AG04449 (cell line): ENCODE measurements at places on chromosomes 16 and 17.
A peak's percentile ranks its signal among the peaks of the same experiment; 100 is the strongest.

- no peak for DNase-seq
Observed at GRCh38 chr17:2048805-2049204, 6.1 kb upstream of the HIC1 start.

DNA sequence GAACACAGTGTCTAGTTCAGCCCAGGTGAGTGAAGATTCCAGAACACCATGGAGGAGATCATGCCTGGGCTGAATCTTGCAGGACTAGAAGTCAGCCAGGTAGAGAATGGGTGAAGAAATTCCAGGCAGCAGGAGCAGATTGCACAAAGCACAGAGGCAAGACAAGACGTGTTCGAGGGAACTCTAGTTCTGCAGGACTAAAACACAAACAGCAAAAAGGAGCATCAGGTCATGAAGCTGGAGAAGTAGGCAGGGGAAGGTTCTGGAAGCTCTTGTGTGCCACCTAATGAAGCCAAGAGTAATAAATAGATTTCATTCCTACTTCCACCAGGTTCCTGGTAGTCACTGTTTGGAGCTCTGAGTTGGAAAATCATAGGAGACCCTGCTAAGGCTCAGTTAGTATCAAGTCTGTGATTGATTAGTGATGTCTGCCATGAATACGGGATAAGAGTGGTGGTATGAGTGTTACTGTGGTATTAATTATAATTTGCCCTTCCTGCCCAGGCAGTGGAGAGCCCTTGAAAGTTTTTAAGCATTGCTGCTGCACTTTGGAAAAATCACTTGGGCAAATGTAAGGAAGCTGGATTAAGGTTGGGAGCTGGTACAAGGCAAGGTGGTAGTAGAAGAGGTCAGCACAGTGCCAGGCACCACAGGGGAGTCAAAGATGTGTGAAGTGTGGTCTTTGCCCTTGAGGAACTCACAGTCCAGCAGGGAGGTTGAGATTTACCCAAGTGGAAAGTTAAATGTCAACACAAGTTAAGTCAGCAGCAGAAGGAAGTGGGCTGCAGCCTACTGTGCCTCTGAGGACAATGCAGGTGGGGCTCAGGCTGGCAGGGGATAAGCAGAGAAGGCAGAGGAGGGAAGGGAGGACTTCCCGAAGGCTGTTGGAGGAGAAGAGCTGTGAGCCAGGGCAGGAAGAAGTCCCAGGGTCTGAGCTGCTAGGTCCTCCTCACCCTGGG is 13.5 kb upstream of the FOXN1 start:
- DNase-seq, result no peak

DNA sequence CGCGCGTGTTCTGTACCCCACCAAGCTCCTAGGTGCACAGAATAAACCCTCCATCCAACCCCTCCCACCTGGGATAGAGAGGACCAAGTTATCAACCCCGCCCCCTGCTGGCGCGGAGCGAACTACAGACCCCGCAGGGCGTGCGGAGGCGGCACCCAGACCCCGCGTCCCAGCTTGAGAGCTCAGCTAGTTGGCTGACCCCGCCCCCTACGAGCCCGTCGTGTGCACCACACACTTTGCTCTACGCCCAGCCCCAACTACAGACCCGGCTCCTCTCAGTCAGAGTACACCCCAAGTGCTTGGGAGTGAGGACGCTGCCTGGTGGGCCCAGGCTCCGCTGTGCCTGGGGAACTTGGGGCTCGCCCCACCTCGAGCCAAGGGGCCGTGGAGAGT is 1.5 kb downstream of the GRIN2A start:
- DNase-seq, result no peak

GRCh38 chr16:17633181-17633951 is 162.6 kb upstream of the XYLT1 start:
- DNase-seq, result no peak

GRCh38 chr16:81324808-81325207 is 10.0 kb downstream of the GAN start:
- DNase-seq, result no peak

DNA sequence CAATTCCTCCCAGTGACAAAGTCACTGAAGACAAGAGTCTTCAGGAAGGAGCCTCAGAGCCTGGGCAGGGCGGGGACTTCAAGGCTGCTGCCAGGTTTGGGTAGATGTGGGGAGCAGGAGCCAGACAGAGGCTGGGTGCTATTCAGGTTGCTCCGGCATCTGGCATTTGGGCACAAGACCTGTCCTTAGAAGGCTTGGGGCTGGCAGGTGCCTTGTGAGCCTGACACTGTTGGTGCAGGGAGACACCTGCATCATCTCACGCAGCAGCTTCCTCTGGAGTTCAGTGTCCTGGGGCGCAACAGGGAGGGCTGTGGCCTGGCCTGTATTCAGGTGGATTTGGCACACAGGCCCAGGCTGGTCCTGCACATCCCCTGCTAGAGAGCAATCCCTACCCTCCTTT is 65.0 kb downstream of the MPRIP start:
- DNase-seq, result no peak

DNA sequence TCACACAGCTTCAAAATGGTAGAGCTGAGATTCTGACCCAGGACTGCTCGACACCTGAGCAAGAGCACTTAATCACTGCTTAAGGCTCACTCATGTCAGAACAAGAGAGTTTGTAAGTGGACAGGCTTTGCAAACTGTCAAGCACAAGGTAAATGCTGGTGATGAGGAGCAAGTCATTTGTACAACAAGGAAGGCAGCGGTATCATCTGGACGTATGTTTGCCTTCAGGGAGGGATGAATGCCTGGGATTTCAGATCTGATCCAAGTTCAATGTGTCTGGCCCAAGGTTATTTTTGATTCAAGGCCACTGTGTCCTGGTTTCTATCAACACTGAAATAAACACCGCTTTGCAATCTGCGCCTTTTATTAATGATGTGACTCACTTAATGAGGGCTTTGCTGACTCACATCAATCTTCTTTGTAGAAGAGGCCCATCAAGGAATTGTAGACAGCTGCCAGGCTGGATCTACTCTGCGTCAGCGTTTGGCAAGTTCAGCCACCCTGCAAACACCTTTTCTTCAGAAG is 174.4 kb upstream of the HS3ST3A1 start:
- DNase-seq, result no peak

DNA sequence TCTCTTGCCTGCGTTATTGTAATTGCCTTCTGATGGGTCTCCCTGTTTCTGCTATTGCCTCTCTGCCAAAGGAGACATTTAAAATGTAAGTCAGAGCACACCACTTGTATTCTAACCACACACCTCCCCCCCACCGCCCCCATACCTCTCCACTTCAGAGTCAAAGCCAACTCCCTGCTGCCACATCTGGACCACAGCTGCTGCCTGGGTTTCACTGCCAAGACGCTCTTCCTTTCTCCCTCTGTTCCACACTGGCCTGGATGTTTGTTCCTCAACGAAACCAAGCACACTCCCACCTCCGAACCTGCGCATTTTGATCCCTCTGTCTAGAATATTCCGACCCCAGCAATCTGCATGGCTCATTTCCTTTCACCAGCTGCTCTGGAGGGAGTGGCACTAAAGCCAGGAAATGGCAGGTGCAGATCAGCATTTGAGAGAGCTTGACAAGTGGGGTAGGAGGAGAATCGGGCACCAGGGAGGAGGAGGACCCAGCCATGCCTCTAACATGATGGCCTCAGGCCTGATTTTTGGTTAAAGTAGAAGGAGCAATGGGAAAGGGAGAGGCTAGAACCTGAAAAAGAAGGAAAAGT is 92.4 kb upstream of the HS3ST2 start:
- no peak for DNase-seq

- no peak for DNase-seq
Observed at GRCh38 chr16:8816967-8817655, 19.5 kb downstream of the PMM2 start.

- DNase-seq, result no peak
Observed at GRCh38 chr16:47037396-47037745, 63.9 kb upstream of the DNAJA2 start.

- no peak for DNase-seq
Observed at GRCh38 chr16:67227567-67227921, 614 bp downstream of the TMEM208 start.

DNA sequence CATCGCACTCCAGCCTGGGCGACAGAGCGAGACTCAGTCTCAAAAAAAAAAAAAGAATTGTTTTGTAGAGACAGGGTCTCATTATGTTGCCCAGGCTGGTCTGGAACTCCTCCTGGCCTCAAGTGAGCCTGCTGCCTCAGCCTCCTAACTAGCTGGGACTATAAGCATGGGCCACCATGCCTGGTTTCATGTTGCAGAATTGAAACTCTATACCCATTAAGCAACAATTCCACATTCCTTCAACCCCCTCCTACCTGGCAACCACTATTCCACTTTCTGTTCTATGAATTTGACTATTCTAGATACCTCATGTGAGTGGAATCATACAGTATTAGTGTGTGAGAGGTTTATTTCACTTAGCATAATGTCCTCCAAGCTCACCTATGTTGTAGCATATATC is 24.5 kb downstream of the RNF135 start:
- no peak for DNase-seq

DNA sequence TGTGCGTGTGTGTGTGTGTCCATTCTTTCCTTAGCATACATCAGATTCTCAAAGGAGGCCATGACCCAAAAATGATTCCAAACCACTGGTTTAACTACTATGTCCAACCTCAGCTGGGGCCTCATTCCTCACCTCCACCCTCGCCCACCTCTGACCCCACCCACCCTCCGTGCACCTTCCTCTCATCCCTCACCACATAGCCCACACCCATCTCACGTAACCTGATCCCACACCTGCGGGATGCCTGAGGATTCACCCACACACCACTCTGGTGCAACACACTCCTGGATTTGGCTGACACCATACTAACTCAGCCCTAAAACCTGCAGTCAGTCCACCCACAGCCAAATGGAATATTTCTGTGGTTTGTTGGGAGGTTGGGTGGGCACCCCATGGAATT is 3.3 kb upstream of the CSNK2A2 start:
- no peak for DNase-seq

DNA sequence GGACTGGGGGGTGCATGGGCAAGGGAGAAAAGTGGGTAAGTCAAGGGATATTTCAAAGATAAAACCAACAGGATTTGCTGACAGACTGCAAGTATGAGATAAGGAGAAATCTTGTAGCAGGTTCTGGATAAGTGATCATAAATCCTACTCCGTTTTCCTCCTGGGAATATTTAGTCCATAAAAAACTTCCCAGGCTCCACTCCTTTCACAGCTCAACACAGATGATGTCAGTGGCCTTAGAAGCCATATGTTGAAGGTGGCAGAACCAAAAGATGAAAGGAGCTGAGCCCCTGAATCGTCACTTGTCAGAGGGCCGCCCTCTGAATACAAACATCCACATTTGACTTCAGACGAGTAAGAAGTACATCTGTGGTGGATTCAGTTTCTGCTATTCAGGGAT is 71.7 kb downstream of the GRIN2A start:
- no peak for DNase-seq

DNA sequence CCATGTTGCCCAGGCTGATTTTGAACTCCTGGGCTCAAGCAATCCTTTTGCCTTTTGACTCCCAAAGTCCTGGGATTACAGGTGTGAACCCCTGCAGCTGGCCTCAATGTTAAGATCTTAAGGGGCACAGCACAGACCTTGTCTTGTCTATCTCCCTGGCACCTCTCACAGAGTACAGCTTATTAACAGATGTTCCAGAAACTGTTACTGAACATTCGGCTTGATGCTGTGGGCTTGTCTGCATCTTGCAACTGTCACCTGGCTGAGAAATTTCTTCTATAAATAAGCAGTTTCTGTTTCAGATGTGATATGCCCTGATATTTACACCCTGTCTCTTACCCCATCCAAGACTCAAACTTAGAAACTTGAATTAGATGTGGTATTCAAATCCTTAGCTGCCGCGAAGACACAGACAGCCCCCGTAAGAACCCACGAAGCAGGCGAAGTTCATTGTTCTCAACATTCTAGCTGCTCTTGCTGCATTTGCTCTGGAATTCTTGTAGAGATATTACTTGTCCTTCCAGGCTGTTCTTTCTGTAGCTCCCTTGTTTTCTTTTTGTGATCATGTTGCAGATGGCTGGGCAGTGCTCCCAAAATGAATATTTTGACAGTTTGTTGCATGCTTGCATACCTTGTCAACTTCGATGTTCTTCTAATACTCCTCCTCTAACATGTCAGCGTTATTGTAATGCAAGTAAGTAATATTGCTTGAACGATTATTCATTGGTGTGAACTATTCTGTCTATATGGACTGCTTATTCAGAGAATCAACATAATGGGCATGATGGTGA is at the start of gene TNFRSF17:
TSS of gene TNFRSF17 (plus strand) at position 450 of the 791 bp plus-strand sequence. CDS start at position 565, 115 bp downstream.
- no peak for DNase-seq

DNA sequence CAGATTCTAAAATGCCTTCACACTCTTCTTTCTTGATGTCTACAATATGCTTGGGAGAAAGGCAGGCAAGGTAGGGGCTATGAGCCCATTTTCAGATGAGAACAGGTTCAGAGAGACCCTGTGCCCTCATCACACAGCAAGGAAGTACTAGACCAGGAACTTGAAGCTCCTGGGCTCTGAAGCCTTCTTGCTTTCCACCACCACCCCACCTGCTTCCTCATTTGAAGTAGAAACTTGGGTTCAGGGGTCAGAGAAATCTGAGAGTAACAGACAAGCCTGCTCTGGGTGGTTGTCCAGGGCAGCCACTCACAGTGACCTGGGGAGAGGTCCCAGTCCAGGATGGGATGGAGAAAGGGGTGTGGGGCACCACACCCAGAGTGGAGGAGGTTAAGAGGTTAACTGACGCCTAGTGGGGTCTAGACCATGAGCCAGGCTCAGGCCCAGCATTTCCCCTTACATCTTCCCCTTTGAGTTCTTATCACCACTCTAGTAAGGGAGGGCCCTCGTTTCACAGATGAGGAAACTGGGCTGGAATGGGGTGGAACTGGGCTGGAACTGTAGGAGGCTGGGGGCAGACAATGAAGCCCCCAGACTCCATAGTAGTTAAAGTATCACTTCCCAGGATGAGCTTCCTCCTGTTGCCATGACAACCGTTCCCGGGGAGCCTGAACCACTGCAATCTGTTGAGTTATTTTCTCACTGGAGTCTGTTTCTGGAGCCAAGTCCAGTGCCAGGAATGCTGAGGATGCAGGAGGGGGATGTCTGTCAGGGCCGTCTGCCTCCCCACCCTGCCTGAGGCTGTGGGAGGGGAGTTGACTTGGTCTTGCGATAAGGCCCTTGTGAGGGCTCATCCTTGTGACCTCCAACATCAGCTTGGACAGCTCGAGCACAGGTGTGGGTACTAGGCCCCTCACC is 16.2 kb upstream of the PHF12 start:
- DNase-seq, result no peak

GRCh38 chr16:49701789-49702494 is 154.0 kb downstream of the ZNF423 start:
- no peak for DNase-seq

GRCh38 chr17:48637323-48638260 is 11.4 kb upstream of the HOXB9 start:
- peak; percentile 63 for DNase-seq

DNA sequence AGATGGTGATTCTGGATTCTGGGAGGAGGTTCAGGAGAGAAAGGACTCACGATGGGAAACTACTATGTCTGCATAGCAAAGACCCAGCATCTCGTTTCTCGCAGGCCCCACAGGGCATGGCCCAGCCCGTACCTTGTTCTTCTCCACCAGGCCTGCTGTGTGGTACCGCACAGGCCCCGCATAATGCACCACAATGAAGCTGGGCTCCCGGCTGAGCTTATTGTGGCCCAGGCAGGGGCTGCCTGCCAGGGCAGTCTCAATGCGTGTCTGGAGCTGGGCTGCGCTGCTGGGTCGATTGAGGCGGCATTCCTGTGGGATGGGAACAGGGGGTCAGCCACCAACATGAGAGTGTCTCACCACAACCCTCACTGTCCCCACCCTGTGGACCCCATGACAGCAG is 20.4 kb downstream of the ZNHIT3 start:
- no peak for DNase-seq
